ENCODE measurements at places on chromosomes 1 and 21. TPM values are rescaled to one million over a fixed set of nuclear protein-coding genes. Genes with fewer than 3 reads are reported as not detected.

Gene OR6K3
- total RNA-seq, result not detected

Gene DCDC2B
- total RNA-seq, result not detected

DNA sequence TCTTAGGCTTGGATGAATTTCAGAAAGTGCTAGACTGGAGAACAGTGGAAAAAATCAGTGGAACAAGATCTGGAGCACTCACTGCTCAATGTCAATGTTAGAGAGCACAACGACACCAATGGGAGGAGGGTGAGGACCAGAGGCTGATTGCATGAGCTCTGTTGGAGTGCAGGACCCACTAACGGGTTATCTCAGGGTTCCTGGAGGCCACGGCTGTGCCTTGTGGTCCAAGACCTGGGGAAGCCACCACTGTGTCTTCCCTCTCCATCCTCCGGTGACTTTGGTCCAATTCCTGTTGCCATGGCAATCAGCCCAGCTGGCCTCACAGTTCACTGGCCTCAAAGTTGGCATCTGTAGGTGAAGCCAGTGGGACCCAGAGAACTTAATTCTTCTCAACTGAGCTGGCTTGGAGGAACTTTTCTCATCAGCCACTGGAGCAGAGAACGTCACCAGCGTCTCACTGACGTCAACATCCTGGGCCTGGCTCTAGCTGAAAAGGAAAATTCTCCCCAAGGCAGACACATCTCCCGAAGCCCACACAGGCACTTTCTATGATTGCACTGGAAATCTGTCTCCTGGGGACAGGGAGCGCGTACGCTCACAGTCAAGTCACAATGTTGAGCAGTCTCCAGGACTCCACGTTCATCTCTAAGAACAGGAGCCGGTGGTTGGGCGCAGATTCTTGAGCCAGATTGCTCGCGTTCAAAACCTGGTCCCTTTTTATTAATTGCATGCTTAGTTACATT lies 21.9 kb upstream of the GPR157 start:
- DNase-seq, result no peak

- no peak for DNase-seq
Observed at GRCh38 chr1:3586986-3587759, 24.1 kb downstream of the MEGF6 start.

Gene HMCN1
- total RNA-seq, result 134 TPM

Data from A673 (cell line).